ENCODE measurements at places on chromosomes 7 and 10. TPM values are rescaled to one million over a fixed set of nuclear protein-coding genes. Genes with fewer than 3 reads are reported as not detected.

DNA sequence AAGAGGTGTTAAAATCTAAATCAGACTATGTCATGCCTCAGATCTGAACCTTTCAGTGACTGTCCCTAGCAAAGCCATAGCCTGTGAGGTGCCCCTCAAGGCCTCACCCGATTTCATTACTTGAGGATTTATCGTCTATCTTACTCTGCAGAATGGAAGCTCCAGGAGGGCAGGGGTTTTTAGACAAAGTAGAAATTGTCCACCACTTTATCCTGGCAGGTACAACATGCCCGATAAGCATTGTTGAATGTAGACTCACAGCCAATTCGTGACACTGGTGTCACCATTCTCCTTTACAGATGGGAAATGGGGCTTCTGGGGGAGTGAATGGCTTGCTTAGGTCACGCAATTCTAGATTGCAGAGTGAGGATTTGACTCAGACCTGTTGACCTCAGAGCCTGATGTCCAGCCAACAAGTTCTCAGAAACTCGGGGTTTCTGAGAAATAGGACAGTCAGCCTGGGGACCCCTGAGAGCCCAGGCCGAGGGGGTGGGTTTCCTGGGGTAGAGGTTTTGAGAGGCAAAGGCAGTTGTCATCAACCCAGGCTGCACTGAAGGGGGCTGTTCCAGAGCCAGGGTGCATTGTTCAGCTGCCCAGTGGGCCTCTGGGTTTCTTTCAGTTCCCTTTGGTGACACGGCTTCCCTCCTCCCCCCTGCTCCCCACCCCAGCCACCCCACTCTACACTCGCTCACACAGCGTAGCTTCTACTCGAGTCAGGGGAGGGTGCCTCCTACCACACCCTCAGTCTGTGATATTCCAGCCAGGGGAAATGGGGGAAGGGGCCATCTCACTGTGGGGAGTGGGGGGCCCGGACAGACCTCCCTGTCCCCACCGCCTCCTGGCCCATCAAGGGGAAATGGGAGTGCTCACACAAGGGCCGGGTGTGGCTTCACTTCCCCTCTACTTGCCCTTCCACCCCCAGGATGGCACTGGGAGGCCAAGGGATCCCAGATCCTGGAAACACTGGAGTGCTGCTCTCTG, 3.1 kb upstream of the IRF5 start:
- no peak for DNase-seq

- no peak for DNase-seq
Measured at GRCh38 chr7:135914346-135914745, 62.8 kb downstream of the MTPN start.

GRCh38 chr7:117837841-117838240, 35.4 kb downstream of the CTTNBP2 start:
- no peak for DNase-seq

DNA sequence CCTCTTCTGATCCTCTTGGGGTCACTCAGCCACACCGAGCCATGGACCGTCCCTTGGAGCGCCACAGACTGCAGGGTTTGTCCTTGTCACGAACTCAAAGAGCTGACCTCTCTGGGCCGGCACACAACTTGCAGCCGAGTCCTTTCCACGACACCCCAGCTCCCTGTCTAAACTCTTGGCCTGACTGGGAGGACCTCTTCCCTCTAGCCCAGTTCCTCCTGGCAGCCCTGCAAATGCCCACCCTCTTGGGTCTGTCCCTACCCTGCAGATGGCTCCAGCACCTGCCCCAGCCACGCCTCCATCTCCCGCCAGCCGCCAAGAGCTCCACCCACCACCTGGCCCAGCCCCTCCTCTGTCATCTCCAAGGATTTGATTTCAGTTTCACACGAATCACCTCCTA, 339.2 kb downstream of the DNAJB6 start:
- no peak for DNase-seq

DNA sequence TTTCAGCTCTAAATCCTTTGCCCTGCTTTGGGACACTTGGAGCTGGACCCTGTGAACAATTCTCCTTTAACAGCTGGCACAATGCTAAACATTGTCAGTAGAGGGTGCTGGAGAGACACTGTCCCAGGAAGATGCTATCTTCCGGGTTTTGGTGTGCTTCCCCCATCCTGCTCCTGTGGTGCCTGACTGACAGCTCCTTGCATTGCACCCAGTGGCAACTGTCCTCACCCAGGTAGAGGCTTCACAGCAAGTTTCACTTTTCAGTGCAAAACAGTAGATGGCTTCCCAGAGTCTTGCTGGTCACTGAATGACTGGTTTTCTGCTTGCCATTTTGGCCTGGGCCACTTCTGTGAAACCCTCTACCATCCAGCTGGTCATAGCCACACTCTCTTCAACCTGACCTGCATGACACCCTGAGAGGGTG, 77.3 kb downstream of the CDC14C start:
- DNase-seq = no peak

DNA sequence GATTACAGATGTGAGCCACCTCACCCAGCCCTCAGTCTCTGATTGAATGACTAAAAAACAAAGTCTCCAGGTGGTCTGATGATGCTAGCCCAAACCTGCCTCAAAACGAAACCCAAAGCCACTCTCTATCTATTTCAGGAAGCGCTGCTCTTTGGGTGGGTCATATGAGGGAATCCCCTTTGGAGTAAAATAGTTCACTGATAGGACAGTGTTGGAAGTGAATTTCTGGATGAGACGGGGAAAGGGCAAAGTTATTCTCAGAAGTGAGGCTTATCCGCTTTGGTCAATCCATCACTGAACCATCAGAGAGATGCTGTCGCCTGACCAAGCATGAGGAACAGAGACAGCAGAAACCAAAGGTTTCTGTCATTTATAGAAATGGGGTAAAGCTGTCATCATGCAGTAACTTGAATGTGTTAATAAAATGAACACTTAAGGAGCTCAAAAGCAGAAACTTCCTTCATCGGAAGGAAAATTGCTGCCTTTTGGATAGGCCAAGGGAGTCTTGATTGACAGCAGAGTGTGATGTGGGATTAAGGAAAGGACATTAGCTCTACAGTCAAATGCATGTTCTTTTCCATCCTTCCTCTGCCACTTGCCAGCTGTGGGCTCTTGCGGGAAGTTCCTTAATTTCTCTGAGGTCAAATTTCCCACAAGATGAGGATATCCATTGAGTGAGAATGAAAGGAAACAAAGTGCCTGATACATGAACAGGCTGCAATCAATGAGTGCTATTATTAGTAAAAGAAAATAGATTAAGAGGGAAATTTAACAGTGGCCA, 64.9 kb upstream of the C1QL3 start:
- no peak for DNase-seq

GRCh38 chr10:69180525-69181204, 631 bp downstream of the SUPV3L1 start:
- DNase-seq = peak; percentile 17

- peak; percentile 23 for DNase-seq
Measured at GRCh38 chr7:47400001-47400400, 181.9 kb downstream of the TNS3 start.

GRCh38 chr10:14345262-14345661, 14.5 kb upstream of the FRMD4A start:
- no peak for DNase-seq

- no peak for DNase-seq
Measured at GRCh38 chr10:58003945-58004344, 263.7 kb downstream of the IPMK start.

DNA sequence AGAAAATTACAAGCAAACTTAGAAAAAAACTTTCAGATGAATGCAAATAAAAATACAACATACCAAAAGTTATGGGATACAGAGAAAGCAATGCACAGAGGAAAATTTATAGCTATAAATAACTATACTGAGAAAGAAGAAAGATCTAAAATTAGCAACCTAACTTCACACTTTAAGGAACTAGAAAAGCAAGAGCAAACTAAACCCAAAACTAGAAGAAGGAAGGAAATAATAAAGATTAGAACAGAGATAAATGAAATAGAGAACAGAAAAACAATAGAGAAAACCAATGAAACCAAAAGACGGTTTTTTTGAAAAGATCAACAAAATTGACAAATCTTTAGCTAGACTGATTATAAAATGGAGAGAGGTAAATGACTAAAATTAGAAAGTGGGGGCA, 9.6 kb upstream of the STRA8 start:
- DNase-seq = no peak

GRCh38 chr7:131011432-131011742, 277.4 kb upstream of the KLF14 start:
- DNase-seq = no peak

GRCh38 chr10:128324058-128324827, 198.0 kb upstream of the MKI67 start:
- no peak for DNase-seq

DNA sequence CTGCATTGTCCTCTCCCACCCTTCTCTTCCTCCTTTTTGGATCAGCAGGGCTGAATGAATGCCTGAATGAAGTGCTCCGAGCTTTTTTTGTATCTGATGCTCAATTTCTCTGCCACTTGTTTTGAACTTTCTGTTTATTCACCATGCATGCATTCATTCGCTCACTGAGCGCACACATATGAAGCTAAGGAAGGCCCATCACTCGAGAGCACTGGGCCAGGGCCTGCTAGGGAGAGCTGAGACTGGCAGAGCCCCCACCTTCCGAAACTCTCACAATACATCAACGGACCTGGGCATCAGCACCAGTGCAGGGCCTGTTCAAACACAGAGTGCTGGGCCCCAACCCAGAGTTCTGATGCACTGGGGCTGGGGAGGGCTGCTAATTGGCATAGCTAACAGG, 45.7 kb downstream of the RPS24 start:
- DNase-seq = no peak

DNA sequence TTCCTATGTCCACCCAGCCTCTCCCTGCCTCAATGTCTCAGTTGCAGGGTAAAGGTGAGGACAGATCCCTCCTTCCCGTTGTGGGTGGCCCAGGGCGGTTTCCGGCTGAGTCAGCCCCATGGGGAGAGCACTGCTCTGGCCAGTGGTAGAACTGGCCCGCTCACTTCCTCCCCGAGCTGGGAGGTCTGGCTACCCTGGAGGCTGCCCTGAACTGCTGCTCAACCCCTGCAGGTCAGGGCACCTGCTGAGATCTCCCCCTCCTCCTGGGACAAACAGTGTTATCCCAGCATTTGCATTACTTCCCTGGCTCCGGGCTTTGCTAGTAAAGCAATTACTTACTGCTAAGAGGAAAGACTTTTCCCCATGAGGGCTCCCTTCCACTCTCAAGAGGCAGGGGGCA, 21.4 kb upstream of the IMPDH1 start:
- no peak for DNase-seq

DNA sequence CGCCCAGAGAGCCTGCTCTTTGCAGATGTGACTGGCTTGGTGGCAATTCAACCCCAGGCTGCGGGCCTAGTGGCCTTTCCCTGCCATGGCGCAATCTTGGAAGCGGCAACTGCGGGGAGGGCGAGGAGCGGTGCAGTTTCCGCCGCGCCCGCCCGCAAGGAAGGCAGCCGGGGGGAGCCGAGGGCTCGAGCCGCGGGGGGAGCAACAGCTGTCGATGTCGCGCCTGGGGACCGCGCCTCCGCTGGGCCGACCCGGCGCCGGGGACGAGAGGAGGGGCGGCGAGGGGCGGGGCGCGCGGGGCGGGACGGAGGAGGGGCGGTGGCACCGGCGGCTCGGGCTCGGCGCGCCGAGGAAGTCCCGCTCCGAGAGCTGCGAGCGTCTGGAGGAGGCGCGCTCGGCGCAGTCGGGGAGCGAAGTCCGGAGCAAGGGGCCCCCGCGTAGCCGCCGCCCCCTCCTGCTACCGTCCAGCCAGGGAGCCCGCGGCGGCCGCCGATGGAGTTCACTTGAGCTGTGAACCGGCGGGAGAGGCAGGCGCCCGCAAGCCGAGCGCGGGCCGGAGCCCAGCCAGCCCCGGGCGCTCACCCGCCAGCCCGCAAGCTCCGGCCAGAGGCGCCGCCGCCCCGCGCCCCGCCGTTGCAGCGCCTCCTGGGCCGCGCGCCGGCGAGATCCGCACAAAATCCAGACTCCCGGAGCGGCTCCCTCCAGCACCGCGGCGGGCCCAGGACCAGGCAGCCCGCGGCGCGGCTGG, 438.1 kb upstream of the GALNT17 start:
- DNase-seq = peak; percentile 51

- no peak for DNase-seq
Measured at GRCh38 chr10:132062641-132063390, 2.9 kb upstream of the JAKMIP3 start.

GRCh38 chr10:70903262-70903921, 15.0 kb upstream of the PCBD1 start:
- DNase-seq = no peak

- DNase-seq = no peak
Measured at GRCh38 chr10:22454634-22455033, 109.3 kb downstream of the SPAG6 start.

- peak; percentile 73 for DNase-seq
Measured at GRCh38 chr10:30510184-30510931, 76.4 kb downstream of the MAP3K8 start.

GRCh38 chr10:5987747-5988146, 10.4 kb upstream of the IL15RA start:
- no peak for DNase-seq

Gene ABCC2
- total RNA-seq = 0.31 TPM

Gene SPDYE2B
- not detected for total RNA-seq

Gene CHST3
- 42.9 TPM for total RNA-seq

Gene TMEM254
- 14.3 TPM for total RNA-seq

Gene TAC1
- not detected for total RNA-seq

Gene SRPK2
- 59.2 TPM for total RNA-seq

Gene ZSCAN25
- 14.6 TPM for total RNA-seq

Gene GRM3
- total RNA-seq = not detected

Gene FUOM
- total RNA-seq = 28.8 TPM

Gene TDRD1
- total RNA-seq = not detected

Gene ERVW-1
- 0.19 TPM for total RNA-seq

Gene ZPBP
- not detected for total RNA-seq
